ENCODE measurements at places on chromosomes 1 and 21.

GRCh38 chr1:94714152-94714551 lies 106.0 kb upstream of the SLC44A3 start:
- no peak for DNase-seq

- DNase-seq: no peak
Observed at GRCh38 chr1:201561601-201562000, 22.7 kb downstream of the NAV1 start.

- no peak for DNase-seq
Observed at GRCh38 chr1:25700626-25701025, 84.0 kb downstream of the MAN1C1 start.

- no peak for DNase-seq
Observed at GRCh38 chr1:233246965-233247364, 48.6 kb downstream of the PCNX2 start.

DNA sequence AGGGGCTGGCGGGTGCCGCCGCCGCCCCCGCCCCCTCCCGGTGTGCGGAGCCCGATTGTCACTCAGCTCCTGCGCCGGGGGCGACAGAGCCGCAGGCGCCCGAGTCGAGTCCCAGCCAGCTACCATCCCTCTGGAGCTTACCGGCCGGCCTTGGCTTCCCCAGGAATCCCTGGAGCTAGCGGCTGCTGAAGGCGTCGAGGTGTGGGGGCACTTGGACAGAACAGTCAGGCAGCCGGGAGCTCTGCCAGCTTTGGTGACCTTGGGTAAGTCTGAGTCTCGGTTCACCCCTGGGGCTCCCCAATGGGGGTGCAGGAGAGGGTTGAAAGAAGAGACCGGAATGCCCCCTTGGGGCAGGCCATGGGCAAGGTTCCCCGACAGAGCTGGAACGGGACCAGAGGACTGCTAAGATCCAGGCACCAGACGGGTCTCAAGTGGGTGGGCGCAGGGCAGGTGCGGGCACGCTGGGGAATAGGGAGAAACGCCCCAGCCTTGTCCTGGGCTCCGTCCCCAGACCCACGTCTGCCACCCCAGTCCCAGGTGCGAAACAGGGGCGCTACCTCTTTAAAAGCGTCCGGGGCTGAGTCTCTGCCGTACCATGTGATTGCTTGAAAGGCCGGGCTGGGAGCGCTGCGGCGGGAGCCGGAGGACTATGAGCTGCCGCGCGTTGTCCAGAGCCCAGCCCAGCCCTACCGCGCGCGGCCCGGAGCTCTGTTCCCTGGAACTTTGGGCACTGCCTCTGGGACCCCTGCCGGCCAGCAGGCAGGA lies at the start of gene ADORA1:
Gene ADORA1, plus strand, starts transcription at position 61 of the 765 bp plus-strand sequence. CDS start 1,116 bp downstream, outside the sequence.
- DNase-seq: peak; percentile 23

DNA sequence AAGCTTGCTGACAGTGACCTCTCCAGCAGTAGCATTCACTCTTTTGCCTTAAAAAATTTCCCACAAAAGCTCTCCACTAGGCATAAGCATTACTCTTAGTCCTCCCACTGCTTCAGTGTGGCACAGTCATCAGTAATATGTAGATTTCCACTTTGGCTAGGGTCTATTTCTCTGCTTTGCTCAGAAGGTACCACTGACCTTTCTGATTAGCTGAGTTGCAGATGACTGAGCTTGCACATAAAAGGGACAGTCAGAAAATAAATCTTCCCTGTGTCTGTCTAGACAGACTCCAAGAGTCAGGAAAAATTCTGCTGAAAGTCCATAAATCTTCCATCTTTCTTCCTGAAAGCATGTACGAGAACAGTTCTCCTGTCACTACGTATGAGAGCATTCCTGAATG lies 56.6 kb upstream of the APP start:
- DNase-seq: no peak

DNA sequence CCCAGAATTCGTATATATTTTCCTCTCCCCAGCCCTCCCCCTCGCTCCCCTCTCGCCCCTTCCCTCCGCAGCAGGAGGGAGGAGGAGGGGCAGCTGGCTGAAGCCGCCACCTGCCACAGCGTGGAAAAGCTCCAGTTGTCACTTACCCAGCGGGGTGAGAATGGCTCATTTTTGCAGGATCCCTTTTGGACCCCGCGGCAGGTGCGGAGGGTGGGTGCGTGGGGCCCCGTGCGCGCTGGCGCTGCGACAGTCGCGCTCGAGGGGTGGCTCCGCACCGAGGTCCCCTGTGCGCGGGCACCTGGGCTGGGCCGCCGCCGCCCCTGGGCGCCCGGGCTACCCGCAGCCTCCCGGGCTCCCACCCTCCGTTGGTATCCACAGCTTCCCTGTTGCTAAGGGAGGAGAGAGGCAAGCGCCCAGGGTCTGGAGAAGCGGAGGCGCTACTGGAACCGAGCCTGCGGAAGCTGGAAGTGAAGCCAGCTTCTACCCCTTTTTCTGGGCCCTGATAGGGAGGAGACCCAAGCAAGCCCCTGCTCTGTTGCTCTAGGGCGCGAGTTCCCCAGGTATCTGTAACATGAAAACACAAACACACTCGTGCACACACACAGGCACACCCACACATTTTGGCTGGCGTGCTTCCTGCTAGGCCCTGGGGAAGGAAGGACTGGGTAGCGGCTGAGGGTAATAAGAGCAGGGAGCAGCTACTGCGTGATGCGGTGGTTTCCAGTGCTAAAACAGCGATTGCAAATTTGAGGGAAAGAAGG lies at the start of gene ERICH3:
Gene ERICH3, minus strand, starts transcription at position 442 of the 761 bp plus-strand sequence. Its CDS starts 273 bp downstream, at position 169.
- peak; percentile 26 for DNase-seq

DNA sequence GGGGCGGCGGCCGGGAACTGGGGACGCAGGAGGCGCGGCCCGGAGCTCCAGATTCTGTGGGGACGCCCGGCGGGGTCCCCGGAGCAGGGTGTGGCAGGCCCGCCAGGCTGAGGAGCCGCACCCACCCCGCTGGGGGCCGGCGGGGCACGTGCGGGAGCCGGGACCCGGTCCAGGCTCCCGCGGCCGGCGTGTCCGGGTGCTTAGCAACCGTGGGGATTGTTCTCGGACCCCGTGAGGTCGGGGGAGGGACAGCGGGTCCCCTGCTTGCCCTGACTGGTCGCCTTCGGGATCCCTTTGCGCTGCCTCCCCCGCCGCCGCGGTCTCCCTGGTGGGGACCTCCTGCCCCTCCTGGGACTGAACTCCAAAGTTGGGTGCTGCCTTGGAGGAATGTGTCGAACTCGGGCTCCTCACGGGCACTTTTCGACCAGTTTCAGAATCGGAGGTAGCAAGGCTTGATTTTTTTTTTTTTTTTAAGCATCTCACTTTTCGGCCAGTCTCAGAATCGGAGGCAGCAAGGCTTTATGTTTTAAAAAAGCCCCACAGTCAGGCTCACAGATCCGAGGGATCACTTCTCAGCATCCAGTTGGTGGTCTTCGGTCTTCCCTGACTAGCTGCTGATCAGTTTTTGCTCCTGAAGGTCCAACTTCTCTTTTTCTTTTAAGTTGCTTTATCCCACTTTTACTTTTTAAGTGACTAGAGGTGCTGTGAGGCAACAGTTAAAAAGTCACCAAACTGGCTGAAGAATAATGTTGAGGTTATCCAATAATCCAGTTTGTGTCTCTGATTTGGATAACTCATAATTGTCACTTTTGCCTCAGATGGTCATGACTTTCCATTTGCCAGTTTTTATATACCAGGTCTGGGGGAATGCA lies 648 bp downstream of the FAM76A start:
- peak; percentile 21 for DNase-seq

- no peak for DNase-seq
Observed at GRCh38 chr1:156268336-156268735, 14.3 kb downstream of the SMG5 start.

GRCh38 chr1:156510709-156511108 lies 10.1 kb upstream of the MEF2D start:
- DNase-seq: peak; percentile 92

DNA sequence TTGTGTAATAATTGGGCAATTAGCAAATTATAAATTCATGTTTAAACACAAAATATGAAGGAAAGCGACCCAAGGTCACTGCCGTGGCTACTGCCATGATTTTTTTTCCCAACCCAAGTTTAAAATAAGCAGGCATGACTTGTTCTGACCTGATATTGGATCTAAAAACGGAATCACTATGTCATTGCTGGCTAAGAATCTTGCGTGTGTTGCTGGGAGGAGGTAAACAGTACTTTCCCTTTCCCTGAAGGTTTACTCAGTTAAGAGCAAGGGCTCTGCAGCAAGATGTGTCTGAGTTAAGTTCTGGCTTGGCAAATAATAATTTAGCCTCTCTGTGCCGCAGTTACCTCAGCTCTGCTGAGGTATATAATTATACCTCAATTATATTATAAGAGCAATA lies 125.7 kb upstream of the L1TD1 start:
- peak; percentile 37 for DNase-seq

GRCh38 chr1:161948435-161948834 lies 75.2 kb downstream of the OLFML2B start:
- DNase-seq: no peak

- DNase-seq: peak; percentile 54
Observed at GRCh38 chr1:201476670-201477344, 7.8 kb upstream of the PHLDA3 start.

GRCh38 chr1:42017259-42017658 lies 98.5 kb upstream of the HIVEP3 start:
- no peak for DNase-seq

DNA sequence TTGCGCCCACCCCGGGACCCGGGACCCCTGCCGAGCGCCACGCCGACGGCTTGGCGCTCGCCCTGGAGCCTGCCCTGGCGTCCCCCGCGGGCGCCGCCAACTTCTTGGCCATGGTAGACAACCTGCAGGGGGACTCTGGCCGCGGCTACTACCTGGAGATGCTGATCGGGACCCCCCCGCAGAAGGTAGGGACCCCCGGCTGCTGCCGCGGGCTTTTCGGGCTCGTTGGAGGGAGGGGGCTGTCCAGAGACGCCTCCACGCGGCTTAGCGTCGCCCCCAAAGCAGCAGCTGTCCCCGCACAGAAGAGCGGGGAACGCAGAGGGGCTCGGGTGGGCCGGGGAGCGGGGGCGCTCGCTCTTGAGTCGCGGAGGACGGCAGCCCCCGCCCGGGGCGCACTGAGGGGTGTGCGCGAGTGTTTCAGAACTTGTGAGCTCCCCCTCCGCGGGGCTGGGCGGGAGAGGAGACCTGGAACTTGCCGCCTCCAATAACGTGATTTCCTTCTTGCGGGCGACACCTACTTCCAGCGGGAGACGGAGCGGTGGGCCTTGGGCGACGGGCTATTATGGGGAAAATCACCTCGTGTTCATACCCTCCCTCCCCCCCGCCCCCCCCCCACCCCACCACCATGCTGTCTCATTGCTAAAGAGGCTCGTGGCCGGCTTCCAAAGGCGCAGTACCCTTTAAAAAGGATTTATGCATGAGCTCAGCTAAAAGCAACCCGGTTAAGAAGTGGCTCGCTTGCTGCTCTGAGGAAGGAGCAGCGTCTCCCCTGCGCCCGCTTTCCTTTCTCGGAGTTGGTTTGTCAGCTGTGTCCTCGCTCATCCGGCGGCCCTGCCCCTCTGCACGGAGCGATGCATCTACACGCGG lies 664 bp downstream of the BACE2 start:
- peak; percentile 62 for DNase-seq

- DNase-seq: no peak
Observed at GRCh38 chr1:231040800-231041718, 1.0 kb upstream of the FAM89A start.

- DNase-seq: no peak
Observed at GRCh38 chr21:44834951-44835646, 17.2 kb upstream of the SUMO3 start.

DNA sequence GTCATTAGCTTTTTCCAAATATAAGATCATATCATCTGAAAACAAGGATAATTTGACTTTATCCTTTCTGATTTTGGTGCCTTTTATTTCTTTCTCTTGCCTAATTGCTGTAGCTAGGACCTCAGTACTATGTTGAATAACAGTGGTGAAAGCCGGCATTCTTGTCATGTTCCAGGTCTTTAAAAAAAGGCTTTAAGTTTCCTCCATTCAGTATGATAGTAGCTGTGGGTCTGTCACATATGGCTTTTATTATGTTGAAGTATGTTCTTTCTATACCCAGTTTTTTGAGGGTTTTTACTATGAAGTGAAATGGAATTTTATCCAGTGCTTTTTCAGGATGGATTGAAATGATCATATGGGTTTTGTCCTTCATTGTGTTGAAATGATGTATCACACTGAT lies 115.8 kb downstream of the DUSP10 start:
- no peak for DNase-seq

- peak; percentile 39 for DNase-seq
Observed at GRCh38 chr1:243628476-243628907, 221.6 kb downstream of the AKT3 start.

DNA sequence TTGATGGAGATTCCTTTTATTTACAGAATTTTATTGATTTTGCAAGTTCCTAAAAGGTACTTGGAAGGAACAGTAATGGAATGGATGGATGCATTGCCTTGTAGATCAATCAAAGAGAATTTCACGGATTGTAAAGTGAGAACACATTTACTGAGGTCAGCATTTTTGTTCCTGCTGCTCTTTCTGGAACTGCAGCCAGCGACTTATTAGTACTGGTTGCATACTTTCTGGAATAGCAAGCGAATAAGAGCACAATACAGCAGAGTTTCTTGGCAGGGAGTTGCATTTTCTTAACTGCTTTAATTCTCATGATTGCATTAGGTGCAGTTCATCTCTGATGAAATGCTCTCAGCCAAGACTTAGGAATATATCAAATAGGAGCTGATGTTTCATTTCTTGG lies 106.1 kb upstream of the CHODL start:
- DNase-seq: no peak

Data from fibroblast of mammary gland (primary cell).